ENCODE measurements at places on chromosomes 2 and 18.

- DNase-seq, result no peak
Observed at GRCh38 chr2:215431778-215432758, 3.8 kb downstream of the FN1 start.

- no peak for DNase-seq
Observed at GRCh38 chr18:8754995-8755960, 49.9 kb downstream of the MTCL1 start.

GRCh38 chr18:23738151-23738550 is 48.9 kb downstream of the LAMA3 start:
- DNase-seq, result no peak

GRCh38 chr18:13287372-13287771 is 68.8 kb downstream of the LDLRAD4 start:
- DNase-seq, result no peak

- DNase-seq, result no peak
Observed at GRCh38 chr2:147356157-147356556, 488.7 kb upstream of the ACVR2A start.

DNA sequence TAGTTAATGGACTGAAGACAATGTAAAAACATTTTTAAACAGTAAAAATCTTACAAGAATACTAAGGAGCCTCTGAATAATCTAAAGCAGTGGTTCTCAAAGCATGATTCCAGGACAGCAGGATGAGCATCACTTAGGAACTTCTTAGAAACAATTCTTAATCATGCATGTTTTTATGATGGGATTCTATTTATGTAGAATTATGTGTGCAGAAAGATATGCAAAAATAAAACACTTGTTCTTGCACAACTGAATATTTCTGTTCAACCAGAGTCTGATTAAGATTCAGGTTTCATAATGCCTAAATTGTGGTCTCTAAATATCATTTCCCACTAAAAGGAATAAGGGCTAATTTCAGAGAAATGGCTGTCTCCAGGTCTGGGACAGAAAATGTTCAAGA is 69.2 kb upstream of the MTIF2 start:
- no peak for DNase-seq

DNA sequence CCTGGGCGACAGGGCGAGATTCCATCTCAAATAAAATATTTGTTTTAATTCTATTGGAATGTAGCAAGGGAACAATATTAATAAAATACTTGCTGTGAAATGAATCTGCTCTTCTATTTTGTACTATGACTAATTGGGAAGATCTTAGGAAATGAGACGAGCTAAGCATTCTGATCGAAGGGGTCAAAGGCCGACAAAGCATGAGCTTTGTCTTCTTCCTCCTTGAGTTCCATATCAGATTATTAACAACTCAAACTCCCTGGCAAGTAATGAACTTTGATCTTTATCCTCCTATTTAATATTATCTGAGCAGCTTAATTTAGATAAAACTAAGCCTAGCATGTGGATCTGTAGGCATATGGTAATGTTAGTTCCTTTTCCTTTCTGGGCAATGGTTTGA is 15.5 kb downstream of the GEMIN6 start:
- no peak for DNase-seq

GRCh38 chr18:75010278-75010677 is 198.7 kb downstream of the PTGR3 start:
- DNase-seq, result no peak

DNA sequence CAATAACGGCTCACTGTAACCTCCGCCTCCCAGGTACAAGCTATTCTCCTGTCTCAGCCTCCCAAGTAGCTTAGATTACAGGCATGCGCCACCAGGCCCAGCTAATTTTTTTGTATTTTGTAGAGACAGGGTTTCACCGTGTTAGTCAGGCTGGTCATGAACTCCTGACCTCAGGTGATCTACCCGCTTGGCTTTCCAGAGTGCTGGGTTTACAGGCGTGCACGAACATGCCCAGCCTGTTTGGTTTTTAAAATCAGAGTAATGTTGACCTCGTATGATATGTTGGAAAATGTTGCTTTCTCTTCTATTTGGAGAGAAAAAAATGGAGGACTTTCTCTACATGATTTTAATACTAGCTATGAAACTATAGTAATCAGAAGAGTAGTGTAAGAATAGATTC is 386.2 kb downstream of the PTH2R start:
- no peak for DNase-seq

- no peak for DNase-seq
Observed at GRCh38 chr2:132645722-132646539, 24.1 kb downstream of the LYPD1 start.

DNA sequence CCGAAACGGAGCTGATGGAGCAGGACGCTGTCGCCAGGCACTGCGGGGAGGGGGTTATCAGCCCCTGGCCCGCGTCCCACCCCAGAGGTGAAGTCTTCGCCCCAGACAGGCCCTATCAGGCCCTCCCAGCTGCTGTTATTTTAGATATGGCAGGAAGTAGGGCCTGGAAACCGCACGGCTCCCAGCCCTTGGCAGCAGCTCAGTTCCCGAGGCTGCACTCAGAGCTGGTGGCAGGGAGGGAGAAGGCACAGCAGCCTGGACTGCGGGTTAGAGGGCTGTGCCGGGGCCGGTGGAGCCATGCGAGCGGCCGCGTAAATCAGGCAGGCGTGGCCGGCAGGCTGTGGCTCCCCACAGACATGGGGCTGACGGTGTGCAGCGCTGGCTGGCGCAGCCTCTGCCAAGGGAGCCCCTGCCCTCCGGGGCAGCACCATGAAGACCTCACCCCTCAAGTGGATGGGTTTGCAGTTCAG is 111.4 kb downstream of the NFATC1 start:
- DNase-seq, result no peak

DNA sequence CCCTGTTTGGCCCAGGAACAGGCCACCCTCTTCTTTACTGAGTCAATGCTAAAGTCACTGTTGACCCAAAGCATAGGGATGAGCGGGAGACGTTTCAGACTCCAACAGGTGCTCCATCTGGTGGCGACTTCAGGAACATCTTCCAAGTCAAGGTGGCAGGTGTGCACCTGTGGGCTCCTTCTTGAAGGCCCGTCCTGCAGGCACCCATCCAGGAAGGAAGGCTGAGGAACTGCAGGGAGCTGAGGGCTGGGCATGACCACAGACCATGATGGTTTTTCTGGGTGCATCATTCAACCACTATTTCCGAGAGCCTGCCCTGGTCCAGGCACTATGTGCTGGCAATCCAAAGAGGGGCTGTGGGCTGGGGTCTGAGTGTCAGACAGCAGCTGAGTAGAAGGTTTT is 142.8 kb downstream of the NDUFA10 start:
- DNase-seq, result no peak

DNA sequence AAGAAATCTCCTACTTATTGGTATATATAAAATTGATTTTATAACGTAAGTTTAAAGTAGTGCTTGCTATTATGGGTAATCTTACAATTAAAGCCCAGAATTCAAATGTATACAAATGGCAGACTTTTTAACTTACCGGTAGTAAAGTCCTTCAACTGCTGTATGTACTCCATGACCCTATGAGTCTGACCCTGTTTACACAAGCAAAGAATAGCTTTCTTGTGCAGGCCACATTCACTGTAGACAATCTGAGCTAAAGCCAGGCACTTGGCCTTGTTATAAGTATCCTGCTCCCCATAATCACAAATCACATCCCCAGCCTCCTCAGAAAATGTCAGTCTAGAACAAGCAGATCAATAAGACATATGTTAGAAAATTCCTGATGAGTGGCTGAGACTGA is 51.7 kb downstream of the CLHC1 start:
- DNase-seq, result no peak

DNA sequence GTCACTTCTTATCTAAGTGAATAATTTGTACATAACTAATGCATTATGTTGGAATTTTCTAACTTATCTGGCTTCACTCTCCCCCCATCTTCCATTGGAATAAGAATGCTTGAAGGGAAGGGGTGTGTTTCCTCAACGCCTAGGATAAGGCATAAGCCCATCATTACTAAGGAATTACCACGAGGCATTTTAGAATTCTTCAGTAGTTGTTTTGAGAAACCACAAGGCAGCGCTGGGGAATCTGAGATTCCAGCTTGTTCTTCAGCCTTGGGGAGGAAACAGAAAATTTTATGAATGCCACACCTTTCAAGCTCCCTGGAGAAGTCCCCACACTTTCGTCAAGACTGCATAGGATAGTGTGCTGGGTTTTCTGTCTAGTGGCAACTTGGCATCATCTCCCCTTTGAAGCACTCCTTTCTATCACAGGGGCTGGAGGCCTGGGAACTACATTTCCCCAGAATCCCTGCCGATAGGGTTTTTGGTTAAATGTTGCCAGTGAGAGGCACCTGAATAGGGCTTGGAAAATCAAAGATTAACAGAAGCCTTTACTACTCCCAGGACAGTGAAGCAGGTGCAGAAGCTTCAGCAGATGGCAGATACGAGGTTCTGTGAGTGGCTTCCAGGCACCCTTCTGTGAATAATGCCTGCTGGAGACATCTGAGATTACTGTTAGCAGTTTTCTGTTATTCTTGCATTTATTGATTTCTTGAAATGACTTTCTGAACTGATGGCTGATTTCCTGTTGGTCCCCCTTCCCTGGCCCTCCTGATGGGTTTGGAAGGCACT is 192.7 kb upstream of the REV1 start:
- no peak for DNase-seq

DNA sequence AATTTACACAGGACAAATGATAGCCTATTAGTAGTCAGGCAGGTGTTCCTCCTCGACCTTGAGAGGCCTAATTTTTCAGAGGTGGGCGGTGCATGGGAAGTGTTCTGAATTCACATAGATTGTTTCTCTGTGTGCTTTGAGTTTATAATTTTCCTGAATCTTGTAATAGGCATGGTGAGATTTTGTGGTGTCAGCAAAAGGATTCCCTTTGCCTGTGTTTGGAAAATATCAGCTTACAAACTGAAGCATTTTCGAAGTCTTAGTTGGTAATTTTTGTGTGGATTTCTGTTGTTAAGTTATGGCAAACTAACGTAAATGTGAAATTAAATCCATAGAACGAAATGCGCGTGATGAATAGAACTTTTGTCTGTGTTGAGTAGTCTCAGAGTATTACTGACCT is 194.0 kb upstream of the RBMS1 start:
- no peak for DNase-seq

GRCh38 chr2:131077182-131077846 is 15.9 kb downstream of the FAM168B start:
- no peak for DNase-seq

GRCh38 chr18:53943326-53943860 is 281.1 kb downstream of the MBD2 start:
- no peak for DNase-seq

- DNase-seq, result no peak
Observed at GRCh38 chr2:443216-443615, 155.3 kb upstream of the ALKAL2 start.

DNA sequence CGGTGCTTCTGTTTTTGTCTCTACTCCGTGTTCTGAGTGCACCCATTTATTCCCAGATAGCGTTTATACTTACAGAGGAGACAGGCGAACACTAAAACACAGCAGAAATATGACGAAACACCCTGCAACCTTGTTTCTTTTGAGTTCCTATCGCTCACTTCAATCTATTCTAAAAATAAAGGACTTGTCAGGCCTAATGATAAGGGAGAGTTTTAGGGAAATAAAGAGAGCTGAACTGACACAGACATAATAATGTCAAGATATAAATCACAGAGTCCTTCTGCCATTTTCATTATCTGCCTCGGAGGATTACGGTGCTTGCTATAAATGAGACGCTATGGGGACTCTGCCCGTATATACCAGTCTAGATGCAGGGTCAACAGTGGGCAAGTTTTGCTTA is 659.7 kb upstream of the SALL3 start:
- no peak for DNase-seq

- no peak for DNase-seq
Observed at GRCh38 chr2:68230241-68231060, 21.9 kb downstream of the PPP3R1 start.

DNA sequence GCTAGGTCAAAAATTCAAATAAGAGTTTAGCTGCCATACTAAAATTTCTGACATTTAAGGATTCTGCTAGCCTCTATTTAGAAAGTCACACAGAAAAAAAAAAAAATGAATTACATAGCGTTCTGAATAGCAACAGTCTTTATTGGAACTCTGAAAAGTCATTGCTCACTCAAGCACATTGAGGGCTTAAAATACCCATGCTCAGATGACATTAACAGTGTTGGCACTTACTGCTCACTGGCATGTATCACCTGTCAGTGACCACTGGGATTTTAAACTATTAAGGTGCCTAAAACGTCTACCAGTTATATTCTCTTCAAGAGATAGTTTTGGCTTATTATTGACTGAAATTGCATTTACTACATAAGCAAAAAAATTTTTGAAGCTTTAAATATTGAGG is 468.0 kb upstream of the SPHKAP start:
- DNase-seq, result no peak
